Adrenal gland (tissue), 19 donors: ENCODE measurements at places on chromosomes 3 and 15. TPM values are rescaled to one million over a fixed set of nuclear protein-coding genes. Genes with fewer than 3 reads are reported as not detected.

Gene EAF2
- 8.4 TPM for total RNA-seq

Gene PLSCR5
- total RNA-seq, result not detected

Gene CCRL2
- 1.6 TPM for total RNA-seq

Gene LCMT2
- 14.0 TPM for total RNA-seq
